Stimulated activated CD8-positive, alpha-beta memory T cell treated with anti-CD3 and anti-CD28 coated beads, Interleukin-4, amount 100 ng/mL, for 24 hours (primary cell): ENCODE measurements at places on chromosomes 13 and 19.

- DNase-seq, result no peak
Observed at GRCh38 chr13:63578796-63579195, 2163.1 kb upstream of the PCDH20 start.

DNA sequence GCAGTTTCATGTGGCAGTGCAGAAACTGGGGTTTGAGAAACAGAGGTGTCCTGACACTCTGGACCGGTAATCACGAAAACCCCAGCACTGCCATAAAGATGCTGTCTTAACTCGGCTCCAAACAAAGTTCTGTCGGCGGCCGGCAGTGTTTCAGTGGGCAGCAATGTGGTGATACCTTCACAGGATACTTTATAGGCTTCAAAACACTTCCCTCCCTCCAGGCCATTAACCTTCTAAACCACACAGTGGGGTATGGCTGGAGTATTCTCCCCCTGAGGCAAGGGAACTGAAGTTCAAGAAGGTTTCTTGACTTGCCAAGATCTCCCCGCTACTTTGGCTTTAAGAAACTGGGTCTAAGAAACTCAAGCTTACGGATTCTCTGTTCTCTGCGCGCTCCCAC lies 1.1 kb downstream of the RUBCNL start:
- no peak for DNase-seq

DNA sequence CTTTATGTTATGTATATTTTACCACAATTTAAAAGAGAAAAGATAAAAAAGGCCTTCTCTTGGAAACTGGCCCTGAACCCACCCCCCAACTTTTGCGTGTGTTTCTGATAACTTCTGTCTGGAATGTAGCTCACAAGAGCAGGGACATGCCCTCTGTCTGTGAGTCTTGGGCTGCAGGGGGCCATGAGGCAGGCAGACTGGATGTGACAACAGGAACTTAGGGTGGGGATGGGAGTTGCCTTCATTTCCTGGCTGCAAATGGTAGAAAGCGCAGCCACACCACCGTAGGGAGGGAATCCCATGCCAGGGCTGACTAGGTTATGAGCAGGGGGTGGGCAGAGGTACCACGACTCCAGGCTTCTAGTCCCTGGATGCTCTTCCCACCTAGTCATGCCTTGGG lies 21.9 kb downstream of the CILP2 start:
- no peak for DNase-seq

DNA sequence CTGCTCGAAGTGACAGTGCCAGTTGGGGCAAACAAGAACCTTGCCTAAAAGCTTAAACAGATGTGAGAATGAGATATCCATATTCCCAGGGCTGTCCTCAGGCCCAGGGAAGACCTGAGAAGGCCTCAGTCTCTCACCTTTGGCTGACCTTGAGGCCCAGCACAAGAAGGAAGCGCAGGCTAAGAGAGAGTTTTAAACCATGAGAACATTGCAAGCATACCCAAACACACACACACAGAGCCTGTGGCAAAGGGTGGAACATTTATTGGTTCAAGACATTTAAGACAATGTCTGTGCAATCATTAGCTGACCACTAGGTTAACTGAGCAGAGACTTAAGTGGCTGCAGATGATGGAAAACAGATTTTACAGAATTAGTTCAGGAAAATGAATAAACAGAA lies 248.2 kb downstream of the NBEA start:
- no peak for DNase-seq

GRCh38 chr19:38213911-38214625 lies 10.0 kb downstream of the DPF1 start:
- peak; percentile 62 for DNase-seq

GRCh38 chr19:46834121-46834520 lies 16.5 kb downstream of the AP2S1 start:
- no peak for DNase-seq

DNA sequence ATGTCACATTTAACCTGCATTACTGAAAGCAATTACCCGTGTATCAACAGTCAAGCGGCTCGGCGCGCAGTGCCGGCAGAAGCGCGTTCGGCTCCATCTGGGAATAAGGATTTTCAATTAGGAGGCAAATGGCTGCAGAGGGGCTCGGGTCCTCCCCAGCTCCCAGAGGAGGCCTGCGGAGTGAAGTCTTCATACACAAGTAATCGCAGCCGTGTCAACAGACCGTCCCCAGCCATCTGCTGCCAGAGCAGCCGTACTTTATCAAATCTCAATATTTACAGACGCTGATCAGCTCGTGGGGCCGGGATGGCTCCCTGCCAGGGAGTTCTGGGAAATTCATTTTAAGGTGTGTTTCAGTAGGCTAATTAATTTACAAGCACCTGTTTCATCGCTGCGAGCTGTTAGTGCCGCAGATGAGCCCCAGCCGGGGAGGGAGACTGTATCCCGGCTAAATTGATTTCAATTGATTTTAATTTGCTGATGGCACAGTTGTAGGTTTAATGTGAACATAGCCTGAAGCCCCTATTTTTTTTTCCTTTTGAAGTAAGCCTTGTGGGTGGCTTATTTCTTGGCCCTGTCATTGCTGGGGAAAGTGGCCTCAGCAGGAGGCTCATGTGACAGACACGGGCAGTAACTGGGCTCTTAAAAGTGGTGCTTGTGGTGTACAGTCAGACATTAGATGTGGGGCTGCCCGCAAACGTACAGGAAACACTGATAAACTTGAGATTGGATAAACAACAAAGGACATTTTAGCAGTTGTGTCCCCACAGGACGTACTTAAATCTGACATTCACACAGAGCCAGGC lies 252.7 kb downstream of the TEX29 start:
- DNase-seq, result no peak

GRCh38 chr13:95485045-95485517 lies 67.4 kb upstream of the CLDN10 start:
- no peak for DNase-seq
